Activated T-helper 1 cell treated with anti-CD3 and anti-CD28 coated beads, Interleukin-12 subunit alpha, Interleukin-12 subunit beta, Interleukin-2, Interleukin-4 antibody, amounts not matched to agents 30 ng/mL and 10 ng/mL and 1 ng/mL, durations not matched to agents 14 hours and 24 hours and 36 hours (primary cell): ENCODE measurements at places on chromosomes 7 and 10.

GRCh38 chr7:155979566-155979965, 167.3 kb upstream of the SHH start:
- no peak for DNase-seq

GRCh38 chr10:97656777-97657176, 16.3 kb downstream of the PI4K2A start:
- DNase-seq: no peak

- no peak for DNase-seq
Observed at GRCh38 chr10:810351-810846, 120.9 kb upstream of the DIP2C start.

- no peak for DNase-seq
Observed at GRCh38 chr7:128916643-128916915, 6.1 kb upstream of the KCP start.
